ENCODE measurements at places on chromosomes 12 and 14. TPM values are rescaled to one million over a fixed set of nuclear protein-coding genes. Genes with fewer than 3 reads are reported as not detected.

The NFATC4 gene
- polyA plus RNA-seq: 95.5 TPM

The TAS2R13 gene
- polyA plus RNA-seq: 0.24 TPM

The DNAJC22 gene
- 22.1 TPM for polyA plus RNA-seq

The GPD1 gene
- 65.6 TPM for polyA plus RNA-seq
